Cardiac septum (tissue), 1 donor: ENCODE measurements at places on chromosomes 5 and 9.

- DNase-seq, result no peak
Observed at GRCh38 chr5:109700516-109701153, 10.9 kb downstream of the MAN2A1 start.

DNA sequence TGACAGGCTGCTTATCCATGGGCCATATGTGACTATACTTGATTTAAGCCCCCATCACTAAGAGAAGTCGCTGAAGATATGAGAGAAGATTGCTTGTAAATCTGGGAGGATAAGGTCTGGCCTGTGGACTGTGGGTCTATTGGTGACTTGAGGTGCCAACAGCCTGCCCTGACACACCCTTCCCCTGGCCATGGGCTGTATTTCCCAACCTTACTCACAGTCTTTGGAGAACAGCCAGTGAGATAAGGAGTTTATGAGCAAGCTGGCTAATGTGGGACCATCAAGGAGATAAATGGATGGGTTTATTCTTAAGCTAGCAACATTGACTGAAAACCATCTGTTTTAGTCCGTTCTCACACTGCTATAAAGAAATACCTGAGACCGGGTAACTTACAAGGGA is 231.3 kb downstream of the ZSWIM6 start:
- DNase-seq, result no peak

GRCh38 chr5:103393101-103393754 is 134.7 kb downstream of the MACIR start:
- no peak for DNase-seq

GRCh38 chr5:173331956-173332479 is 3.8 kb upstream of the STC2 start:
- DNase-seq, result peak; percentile 88

DNA sequence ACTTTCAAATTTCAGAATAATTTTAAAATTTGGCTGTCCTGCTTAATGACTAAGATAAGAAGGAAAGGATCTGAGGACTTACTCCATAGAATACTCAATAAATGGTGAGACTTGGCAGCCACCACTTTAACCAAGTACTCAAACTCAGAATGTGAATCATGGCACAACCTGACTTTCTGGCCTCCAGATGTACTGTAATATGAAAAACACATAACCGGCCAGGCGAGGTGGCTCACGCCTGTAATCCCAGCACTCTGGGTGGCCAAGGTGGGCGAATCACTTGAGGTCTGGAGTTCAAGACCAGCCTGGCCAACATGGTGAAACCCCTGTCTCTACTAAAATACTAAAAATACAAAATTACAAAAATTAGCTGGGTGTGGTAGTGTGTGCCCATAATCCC is 10.0 kb upstream of the MARCHF6 start:
- no peak for DNase-seq

- DNase-seq, result no peak
Observed at GRCh38 chr5:81884871-81885270, 87.0 kb upstream of the ATG10 start.

- DNase-seq, result no peak
Observed at GRCh38 chr5:5418764-5419163, 3.7 kb upstream of the ICE1 start.

GRCh38 chr9:15509931-15510788 is 610 bp downstream of the PSIP1 start:
- no peak for DNase-seq

- no peak for DNase-seq
Observed at GRCh38 chr5:72167804-72168203, 60.5 kb downstream of the MAP1B start.

GRCh38 chr5:10563110-10563944 is 543 bp upstream of the ANKRD33B start:
- peak; percentile 81 for DNase-seq

GRCh38 chr9:129822898-129823541 is 916 bp downstream of the TOR1A start:
- no peak for DNase-seq

DNA sequence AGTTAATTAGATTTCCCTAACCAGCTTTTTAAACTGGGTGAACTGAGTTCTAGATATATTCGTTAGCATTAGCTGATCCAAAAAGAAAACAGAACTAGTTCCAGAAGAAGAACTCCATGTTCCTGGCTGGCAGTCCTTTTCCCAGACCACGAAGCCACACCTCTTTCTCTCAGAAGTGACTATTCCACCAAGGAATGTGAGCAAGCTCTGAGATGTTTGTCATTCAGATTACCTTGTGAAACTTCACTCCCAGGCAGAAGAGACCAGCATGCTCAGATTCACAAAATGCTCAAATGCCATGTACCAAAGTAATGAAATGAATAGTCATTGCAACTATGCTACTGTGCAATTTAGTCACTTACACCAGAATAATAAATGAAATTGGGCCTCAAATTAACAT is 4.4 kb upstream of the SSBP2 start:
- DNase-seq, result no peak

- DNase-seq, result no peak
Observed at GRCh38 chr9:37032713-37033112, 1.4 kb downstream of the PAX5 start.

GRCh38 chr9:95224376-95225019 is 93.0 kb downstream of the FANCC start:
- DNase-seq, result no peak

GRCh38 chr5:102931085-102931725 is 176.1 kb downstream of the PAM start:
- DNase-seq, result no peak

- no peak for DNase-seq
Observed at GRCh38 chr9:82797534-82797933, 265.4 kb downstream of the RASEF start.

DNA sequence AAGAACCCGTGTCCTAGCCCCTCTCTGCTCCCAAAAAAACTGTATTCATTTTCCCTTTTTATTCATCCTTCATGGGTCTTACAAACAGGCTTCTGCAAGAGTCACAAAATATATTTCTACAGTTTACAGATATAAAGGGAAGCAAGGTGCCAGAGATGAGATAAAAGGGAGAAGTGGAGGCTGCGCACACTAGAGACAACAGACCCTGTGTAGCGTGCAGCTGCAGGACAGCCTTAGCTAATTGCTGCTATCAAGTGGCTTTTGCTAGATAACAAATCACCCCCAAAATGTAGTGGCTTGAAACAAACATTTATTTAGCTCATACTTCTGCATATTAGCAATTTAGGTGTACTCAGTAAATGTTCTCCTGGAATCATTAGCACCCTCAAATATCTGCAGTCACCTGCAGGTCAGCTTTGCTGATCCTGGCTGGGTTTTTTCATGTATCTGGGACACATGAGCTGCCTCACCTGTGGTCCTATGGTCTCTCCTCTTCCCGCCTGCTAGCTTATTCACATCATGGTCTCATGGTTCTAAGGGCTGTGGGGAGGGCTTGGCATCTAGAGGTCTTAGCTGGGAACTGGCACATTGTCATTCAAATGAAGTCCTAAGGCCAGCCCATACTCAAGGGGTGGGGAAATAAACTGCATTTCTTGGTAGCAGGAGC is 29.4 kb downstream of the ARHGEF37 start:
- no peak for DNase-seq

DNA sequence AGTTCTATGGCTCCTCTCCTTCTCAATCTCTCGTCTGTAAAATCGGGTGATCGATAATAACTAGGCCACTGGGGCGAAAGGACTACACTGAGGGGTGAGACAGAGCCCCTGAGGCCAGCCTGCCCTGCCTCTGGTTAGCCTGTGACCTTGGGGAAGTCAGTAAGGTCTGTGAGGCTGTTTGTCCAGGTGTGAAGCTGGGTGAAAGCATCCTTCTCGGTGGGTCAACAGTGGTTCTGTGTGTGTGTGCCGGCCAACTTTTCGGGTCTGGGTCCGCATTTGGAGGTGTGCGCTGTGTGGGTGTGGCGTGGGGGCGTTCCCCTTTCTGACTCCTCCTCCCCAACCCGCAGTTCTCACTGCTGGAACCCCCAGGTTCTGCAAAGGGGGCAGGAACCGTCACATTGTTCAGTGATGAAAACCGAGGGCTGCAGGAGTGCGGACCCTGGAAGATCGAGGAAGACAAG is 5.0 kb upstream of the RNF44 start:
- DNase-seq, result no peak

- DNase-seq, result no peak
Observed at GRCh38 chr5:76594107-76594506, 29.1 kb downstream of the F2RL2 start.

DNA sequence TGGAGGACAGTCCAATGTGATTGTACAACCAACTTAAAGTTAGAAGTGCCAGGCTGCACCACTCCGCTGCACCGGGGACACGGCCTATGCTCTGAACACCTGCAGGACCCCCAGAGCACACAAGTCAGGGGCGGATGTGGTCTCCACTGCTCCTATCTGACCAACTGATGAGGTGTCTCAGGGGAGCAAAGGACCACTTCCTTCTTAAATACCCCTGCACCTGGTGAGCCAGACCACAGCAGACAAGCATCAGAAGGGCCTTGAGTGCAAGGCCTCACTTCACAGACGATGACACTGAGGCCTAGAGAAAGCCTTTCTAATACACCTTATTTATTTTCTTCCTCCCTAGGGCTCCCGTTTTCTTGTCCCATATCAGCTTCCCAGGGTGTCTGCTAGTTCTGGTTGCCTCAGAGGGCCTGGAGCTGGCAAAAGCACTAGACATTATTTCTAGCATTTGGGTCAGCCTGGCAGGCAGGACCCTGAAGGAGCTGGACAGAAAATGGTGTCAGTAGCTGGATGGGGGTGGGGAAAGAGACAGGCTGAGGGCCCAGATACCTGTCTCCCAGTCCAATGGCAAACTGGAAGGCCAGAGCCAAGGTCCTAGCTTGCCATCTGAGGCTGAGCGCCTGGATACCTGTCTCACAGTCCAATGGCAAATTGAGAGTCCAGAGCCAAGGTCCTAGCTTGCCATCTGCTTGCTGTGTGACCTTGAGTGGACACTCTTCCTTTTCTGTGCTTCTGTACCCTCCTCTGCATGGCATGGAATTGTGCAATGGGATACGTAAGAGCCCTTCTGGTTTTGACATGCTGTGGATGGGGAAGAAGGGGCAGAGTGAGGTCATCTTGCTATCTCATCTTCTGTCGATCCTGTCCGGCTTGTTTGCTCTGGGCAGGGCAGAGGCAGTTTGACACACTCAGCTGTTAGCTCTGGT is 9.0 kb downstream of the CCDC69 start:
- peak; percentile 78 for DNase-seq

- no peak for DNase-seq
Observed at GRCh38 chr5:22985446-22985845, 132.3 kb upstream of the CDH12 start.

- no peak for DNase-seq
Observed at GRCh38 chr9:18699764-18700163, 225.8 kb downstream of the ADAMTSL1 start.

DNA sequence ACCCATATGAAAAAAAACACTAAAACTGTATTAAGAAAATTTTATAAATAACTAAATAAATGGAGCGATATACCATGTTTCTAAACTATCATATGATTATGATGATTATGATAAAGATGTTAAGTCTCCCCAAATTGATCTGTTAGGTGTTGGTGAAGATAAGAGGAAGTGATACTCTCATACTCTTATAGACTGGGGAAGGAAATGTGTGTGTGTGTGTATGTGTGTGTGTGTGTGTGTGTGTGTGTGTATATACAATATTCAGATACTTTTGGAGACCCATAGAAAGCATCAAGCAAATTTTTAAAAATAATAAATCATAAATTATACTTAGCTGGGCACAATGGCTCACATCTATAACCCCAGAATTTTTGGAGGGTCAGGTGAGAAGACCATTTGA is 62.9 kb downstream of the TMEM232 start:
- DNase-seq, result no peak

DNA sequence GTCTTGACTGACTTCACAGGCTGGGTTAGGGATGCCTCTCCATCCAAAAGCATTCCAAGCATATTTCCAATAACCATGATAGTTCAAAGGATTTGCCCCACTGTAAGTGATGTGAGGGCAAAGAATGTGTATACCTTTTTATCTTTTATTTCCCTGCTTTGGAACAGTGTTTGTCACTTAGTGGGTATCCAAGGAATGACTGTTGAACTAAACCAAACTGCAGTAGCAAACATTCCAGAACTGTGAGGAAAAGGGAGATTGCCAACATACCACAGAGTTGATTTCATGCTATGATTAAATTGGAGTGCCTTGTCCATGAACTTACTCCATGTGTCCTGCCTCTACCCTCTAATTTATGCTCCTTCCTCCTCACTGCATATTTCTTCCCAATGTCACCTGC is 400.0 kb downstream of the KIAA0825 start:
- no peak for DNase-seq

GRCh38 chr9:113148781-113149510 is 1.9 kb upstream of the SLC31A2 start:
- no peak for DNase-seq

DNA sequence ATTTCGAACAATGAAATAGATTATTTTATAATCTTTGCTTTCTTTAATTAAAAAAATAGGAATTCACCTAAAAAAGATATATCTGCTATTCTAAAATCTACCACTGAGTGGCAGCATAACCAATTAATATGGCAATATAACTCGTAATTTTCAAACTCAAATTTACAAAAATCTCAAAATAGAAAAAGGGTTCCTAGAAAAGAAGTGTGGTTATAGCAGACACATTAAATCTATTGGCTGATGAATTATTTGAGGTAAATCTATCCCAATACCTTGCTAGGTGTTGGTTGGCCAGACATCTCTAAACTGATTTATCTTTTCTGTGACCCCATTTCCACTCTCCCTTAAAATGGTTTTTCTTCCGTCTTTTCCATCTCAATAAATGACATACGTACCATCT is 30.2 kb upstream of the NRG2 start:
- DNase-seq, result no peak

DNA sequence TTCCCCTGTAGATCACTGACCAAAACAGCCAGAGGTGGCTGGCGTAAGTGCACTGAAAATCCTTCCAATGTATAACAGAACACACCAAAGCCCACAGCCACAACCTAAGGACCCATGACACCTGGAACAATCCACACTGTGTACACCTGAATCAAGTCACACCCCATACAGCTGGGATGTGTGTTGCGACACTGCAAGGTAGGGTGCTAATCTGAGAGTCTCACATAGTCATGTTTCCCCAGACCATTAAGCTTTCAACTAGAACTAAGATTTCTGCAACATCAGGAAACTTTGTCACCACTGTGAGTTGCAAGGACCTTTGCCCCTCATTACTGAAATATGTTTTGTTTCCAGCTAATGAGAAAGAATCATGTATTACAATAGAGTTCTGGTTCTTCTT is 59.4 kb downstream of the MED27 start:
- no peak for DNase-seq

- DNase-seq, result no peak
Observed at GRCh38 chr5:177368869-177369644, 11.3 kb downstream of the RGS14 start.

- DNase-seq, result no peak
Observed at GRCh38 chr5:65190328-65191053, 291.2 kb downstream of the ADAMTS6 start.

- DNase-seq, result peak; percentile 44
Observed at GRCh38 chr5:6435356-6435755, 13.3 kb upstream of the UBE2QL1 start.

DNA sequence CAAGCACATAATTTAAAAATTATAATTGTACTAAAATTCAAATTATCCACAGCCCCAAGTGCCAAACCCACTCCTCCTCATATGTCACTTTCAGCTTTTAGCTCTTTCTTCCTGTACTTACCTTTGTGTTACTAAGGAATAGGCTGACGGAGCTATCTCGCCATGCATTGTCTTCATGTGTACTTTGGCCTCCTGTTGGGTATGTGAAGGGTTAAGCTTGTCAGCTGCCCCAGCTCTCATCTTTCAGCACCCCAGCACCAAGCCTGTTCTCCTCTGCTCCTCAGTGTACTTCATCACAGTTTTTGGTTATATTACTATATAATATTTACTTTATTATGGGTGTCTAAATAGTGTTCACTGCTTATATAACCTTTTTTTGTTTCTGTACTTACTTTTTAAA is 46.2 kb downstream of the OSTF1 start:
- DNase-seq, result no peak
